ENCODE measurements at places on chromosomes 5 and 9. TPM values are rescaled to one million over a fixed set of nuclear protein-coding genes. Genes with fewer than 3 reads are reported as not detected.

DNA sequence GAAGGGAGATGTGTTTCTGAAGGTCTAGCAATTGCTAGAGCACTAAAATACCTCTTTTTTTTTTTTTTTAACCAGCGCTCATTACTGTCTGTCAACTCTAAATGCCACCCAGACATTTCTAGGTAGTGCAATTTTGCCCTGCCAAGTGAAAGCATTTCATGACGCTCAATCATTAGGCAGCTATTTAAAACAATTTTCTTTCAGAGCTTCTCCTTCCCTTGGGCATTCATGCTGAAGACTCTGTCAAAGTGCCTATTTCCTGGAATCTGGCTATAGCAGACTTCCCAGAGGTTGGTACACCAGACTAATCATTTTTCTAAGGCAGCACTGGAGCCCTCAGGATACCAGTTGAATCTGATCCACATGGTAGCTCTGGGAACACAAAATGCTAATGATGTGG, 97.0 kb upstream of the ANKRD55 start:
- no peak for DNase-seq

- no peak for DNase-seq
These were observed 1.1 kb downstream of the SRD5A1 start for GRCh38 chr5:6634306-6634705.

GRCh38 chr9:27196383-27196782, 87.4 kb downstream of the TEK start:
- no peak for DNase-seq

The C9orf153 gene
- polyA plus RNA-seq, result not detected

DNA sequence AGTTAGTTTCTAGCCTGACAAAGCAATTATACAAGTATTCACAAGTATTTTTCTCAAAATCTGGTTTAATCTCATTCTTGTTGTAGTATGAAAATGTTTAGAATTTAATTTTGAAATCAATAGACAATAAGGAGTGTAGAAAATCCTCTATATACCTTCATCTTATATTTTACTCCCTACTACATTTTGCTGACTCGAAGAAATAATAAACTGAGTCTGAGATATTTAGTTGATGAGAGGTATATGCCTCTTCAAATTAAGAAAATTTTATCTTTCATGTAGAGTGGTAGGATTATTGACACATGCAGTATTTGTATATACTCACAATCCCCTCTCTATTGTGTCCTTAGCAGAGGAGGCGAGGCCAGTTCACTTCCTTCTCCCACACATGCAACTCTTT, 477.7 kb downstream of the MAN2A1 start:
- no peak for DNase-seq

GRCh38 chr9:94625835-94626234, 13.5 kb downstream of the FBP1 start:
- no peak for DNase-seq

The TLE1 gene
- polyA plus RNA-seq, result 8.8 TPM

- no peak for DNase-seq
These were observed 25.7 kb downstream of the ZSWIM6 start for GRCh38 chr5:61357745-61358144.

The SPAG8 gene
- 0.50 TPM for polyA plus RNA-seq

Measured in BJ (cell line).